NCI-H446 treated with DMSO at 0.1 percent for 48 hours (cell line): ENCODE measurements at places on chromosomes 6 and 20.

DNA sequence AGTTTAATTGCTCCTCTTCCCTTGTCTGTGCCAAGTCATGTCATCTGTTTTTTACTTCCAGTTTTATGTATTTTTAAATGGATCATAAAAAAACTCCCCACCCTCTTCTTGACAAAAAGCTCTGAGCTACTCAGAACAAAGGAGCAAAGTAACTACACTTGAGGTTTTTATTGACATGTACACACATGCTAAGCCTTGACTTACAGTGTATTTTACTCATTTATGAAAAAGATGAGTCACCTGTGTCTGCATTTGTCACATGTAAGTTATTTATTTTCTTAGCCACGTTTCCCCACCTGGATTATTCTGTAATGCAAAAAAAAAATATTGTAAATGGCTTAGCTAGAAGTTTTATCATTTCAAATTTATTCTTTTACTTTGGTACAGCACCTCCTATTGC, 628.8 kb upstream of the SLC35B3 start:
- no peak for DNase-seq

DNA sequence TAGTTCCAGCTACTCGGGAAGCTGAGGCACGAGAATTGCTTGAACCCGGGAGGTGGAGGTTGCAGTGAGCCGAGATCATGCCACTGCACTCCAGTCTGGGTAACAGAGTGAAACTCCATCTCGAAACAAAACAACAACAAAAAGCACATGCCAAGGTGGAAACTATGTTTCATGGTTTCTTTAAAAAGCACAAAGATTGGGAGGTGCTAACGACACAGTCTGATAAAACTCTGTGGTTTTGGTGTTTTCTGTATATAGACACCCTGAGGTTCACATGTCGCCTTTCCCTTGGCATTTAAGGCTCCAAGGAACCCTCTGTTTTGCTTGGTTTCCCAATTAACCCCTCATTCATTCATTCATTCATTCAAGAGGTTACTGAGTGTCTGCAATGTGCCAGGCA, 253.4 kb upstream of the SULF2 start:
- DNase-seq, result no peak

- DNase-seq, result no peak
Measured at GRCh38 chr6:133503336-133503729, 262.2 kb downstream of the EYA4 start.

- DNase-seq, result no peak
Measured at GRCh38 chr6:83467620-83468036, 36.8 kb upstream of the ME1 start.
